Left renal pelvis (tissue), 4 donors: ENCODE measurements at places on chromosomes 3 and 15.
A peak's percentile ranks its signal among the peaks of the same experiment; 100 is the strongest.

DNA sequence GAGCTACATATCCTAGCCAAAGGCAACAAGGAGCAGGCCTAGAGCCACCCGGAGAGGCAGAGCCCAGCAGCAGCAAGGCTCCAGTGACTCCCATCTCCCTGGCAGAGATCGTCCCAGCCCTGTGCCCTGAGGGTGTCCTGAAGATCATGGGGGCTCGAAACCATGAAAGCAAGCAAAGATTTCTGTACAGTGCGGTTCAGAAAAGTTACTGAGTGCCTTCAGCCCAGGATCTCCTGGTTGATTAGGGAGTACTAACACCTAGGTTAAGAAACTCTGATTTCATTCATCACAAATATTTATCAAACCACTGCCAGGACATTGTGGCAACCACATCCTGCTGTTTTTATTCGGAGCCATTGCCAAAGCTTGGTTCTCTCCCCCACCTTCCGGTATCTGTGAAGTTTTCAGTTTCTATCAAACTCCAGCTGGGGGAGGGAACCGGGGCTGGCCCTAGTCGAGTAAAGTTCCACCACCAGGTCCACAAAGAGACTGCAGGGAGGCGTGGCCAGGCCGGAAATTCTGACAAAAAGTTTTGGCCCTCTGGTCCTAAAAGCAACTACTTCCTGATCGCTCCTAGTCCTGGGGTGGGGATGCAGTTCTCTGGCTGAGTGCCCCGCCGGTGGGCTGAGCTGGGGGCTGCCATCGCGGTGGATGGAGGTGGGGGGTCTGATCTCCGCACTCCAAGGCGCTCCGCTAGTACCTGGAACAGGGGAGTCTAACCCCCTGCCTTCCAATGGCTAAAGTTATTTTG, 1.2 kb downstream of the RAB43 start:
- DNase-seq = peak; percentile 79

DNA sequence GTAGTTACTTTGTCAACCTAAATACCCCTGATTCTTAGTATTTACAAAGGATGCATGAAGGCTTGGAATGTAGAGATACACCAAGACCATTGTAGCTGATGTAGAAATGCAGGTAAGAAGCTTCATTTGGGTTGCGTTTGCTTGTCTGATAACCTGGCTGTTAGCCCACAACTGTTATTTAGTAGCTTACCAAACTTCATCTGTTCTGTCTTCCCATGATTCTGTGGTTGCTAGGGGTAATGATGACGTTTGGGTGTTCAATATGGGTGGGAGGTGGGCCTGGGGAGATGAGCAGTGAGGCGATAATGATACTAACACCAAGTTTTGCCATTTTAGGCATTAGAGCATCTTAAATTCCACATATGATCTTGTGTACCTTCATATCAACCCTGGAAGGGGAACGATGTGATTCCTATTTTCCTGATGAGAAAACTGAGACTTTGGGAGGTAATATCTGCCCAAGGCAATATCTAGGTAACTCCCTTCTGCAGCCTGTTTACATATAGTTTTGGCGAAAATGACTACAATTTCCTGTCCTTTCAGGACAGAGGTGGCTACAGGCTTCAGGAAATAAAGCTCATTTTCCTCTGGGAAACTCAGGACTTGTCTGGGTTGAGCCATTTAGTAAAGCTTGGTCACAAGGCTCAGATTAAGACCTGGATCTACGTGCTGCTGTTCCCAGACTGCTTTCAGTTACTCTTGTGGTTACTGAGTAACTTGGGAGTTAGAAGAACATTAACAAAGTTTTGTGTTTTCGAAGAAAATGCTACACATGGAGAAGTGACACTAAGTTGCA, 26.8 kb downstream of the FNDC3B start:
- peak; percentile 66 for DNase-seq

DNA sequence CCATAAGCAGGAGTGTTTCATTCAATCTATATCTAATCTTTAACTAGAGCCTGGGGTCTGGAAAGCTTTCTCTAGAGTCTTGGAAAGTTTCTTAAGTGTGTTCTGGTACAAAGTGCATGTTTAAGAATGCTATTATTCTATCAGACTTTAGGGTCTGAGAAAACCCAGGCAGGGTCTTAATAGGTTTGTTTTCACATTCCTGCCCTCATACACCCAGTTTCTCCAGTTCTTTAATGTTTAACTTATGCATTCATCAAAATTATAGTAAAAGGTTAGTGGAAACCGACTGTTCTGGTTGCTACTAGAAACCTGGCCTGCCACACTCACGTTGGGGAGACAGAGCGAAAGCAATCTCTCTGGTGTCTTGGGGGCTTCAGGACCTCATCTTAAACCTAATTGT, 102.9 kb upstream of the WDR72 start:
- DNase-seq = peak; percentile 36

DNA sequence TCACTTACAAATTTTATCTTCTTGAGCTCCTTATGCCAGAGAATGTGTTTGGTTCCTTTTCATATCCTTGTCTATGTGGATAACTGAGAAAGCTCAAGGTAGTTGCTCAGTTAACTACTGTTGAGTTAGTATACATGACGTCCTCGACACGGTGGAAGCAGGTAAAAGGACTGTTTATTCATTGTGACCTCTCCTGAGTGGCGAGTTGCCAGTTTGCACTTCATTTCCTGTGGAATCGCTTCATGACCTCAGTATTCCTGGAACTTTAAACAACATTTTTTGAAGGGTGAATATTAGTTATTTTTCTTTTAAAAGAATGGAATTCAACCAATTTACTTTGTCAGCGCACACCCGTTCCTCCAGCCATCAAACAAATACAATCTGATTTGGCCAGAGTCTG, 1.2 kb upstream of the TPRG1 start:
- no peak for DNase-seq

- DNase-seq = no peak
Measured at GRCh38 chr3:113103588-113103987, 107.8 kb upstream of the BOC start.

GRCh38 chr3:195800240-195800639, 11.5 kb downstream of the MUC4 start:
- no peak for DNase-seq

DNA sequence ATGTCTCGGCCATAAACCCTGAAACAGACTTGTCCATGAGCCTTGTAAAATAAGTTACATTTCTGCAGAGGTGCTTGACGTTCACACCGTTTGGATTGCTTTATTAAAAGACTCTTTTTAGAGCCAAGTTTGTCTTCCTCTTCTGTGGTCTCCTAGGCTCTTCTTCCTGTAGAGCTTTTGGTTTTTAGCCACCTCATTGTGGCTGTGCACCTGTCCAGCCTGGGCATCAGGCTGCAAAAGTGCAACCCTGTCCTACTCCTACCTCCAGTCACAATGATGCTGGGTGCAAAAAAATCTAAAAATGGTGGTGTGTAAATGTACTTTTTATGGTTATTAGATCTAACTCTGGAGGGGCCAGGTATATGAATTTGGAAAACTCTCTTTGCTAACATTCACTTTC, 2.8 kb upstream of the RIOX2 start:
- DNase-seq = no peak

DNA sequence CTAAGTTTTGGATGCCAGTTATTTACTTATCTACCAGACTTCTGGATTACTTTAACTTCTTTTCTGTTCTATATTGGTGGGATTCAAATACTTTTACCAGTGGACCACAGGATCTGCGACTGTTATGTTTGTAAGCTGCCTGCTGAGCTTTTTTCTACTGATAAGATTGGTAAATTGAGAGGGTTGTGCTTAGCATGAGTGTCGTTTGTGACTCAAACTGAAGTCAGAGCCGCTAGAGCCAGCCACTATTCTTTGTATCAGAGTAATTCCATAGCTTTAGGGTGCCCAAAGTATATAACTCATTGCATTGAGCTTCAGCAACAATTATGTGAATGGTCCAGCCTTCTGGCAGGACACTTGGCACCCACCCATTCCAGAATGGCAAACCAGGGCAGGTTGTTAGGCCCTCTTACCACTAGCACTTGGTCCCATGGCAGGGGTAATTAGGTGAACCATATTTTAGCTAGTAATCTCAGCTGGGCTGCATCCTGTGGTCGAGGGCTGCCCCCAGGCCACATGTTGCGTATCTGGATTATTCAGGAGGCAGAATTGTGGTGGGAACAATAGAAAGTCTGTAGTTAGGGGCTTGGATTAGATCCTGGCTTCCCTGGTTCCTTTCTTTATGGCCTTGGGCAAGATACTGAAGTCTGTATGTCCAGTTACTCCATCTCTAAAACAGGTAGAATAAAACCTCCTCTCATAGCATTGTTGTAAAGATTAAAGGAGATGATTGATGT, 6.0 kb downstream of the PLCL2 start:
- DNase-seq = no peak

DNA sequence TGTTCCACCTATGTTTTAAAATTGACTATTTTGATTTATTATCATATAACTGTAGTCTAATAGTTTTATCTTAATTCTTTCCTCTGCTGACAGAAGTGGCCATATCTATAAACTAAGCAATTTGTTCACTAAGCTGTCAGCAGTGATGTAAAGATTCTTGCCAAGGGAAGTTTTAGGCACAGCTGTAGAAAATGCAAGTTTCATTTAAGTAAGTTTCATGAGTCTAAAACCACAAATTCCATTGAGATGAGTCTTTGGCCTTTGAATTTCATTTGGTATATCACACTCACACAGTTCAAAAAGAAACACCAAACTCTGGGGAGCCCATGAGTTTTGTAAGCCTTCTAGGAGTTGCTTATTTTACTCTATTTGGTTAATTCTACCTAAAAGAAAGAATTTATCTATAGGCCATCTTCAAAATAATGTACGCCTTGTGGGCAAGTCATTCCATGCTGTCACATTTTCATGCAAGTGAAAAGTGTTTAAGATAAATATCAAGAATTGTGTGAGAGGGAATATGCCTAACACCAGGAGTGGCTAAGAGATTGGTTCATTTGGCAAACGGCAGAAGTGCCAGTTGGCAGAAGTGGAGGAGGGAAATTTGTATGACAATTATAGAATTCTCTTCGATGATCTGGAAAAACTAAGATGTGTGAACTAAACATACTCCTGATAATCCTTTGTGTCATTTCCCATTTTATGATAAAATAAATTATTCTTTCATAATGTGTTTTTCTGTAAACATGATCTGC, 292.9 kb downstream of the ZIC4 start:
- DNase-seq = no peak

- no peak for DNase-seq
Measured at GRCh38 chr3:14127516-14128161, 2.8 kb downstream of the TMEM43 start.

DNA sequence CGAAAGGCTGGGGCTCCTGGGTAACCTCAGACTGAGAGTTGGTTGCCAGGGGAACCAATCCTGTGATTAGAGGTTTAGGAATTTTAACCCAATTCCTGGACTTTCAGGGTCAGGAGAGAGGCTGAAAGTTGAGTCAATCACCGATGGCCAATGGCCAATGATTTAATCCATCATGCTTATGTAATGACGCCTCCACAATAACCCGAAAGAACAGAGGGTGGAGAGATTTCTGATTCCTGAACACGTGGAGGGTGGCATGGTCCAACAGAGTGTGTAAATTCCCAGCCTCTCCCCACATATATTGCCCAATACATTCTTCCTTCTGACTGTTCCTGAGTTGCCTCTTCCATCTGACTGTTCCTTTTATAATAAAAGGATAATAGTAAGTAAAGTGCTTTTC, 137.2 kb upstream of the CBLB start:
- DNase-seq = no peak

GRCh38 chr15:57555270-57555669, 36.4 kb upstream of the MYZAP start:
- no peak for DNase-seq

DNA sequence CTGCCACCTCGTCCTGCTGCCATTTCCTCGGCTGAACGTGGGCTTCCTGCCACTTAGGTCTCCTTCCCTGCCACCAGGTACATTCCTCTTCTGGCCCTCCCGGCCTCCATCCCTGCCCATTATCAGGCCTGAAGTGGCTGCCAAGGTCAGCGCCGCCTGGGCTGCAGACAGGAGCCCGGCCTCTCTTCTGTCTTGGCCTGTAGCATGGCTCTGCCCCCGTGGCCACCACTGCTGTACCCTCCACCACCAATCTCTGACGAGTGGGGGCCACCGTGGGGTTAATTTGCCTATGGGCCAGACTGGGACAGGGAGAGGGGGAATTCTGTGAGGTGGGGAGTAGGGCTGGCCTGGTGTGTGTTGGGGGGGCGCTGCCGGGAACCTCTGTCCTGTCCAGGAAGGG, 2.0 kb upstream of the BAHD1 start:
- DNase-seq = no peak

DNA sequence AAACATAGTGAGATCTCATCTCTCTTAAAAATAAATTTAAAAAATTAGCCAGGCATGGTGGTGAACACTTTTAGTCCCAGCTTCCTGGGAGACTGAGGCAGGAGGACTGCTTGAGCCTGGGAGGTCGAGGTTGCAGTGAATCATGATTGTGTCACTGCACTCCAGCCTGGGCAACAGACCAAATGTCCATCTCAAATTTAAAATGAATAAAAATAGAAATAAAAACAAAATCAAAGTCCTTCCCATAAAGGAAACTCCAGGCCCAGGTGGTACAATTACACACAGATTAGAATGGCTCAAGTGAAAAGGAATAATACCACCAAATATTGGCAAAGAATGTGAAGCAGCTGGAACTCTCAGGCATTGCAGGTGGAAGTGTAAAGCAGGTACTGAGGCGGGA, 19.3 kb upstream of the ATP10A start:
- no peak for DNase-seq

DNA sequence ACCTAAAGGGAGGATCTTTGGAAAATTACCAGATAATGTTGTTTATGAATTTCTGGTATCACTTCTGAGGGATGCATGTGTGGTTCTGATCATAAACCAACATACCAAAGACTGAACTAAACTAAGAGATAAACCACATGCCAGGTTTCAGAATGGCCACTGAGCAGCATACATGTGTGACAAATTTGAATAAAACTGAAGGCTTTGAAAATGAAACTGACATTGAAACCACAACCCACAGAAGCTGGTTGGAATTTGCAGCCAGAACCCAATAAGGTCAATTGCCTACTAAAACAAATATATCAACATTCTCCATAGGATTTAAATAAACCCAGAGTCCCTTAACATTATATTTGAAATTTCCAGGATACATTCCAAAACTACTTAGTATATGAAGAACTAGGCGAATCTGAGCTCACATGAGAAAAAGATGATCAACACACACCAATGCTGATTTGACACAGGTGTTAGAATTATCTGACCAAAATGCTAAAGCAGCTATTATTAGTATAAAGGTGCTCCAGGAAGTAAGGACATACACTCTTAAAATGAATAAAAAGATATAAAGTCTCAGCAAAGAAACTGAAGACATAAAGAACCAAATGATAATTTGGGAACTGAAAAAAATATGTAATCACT, 125.0 kb downstream of the ZNF280D start:
- no peak for DNase-seq
